ENCODE measurements at places on chromosomes 6 and 20.

- peak; percentile 72 for DNase-seq
These were observed 671 bp downstream of the TAPBP start for GRCh38 chr6:33313105-33313708.

GRCh38 chr6:25709761-25710160, 44.8 kb upstream of the SLC17A4 start:
- no peak for DNase-seq

- no peak for DNase-seq
These were observed 88.8 kb upstream of the EZR start for GRCh38 chr6:158907931-158908330.

- no peak for DNase-seq
These were observed 154.9 kb upstream of the BMP2 start for GRCh38 chr20:6612606-6612923.

DNA sequence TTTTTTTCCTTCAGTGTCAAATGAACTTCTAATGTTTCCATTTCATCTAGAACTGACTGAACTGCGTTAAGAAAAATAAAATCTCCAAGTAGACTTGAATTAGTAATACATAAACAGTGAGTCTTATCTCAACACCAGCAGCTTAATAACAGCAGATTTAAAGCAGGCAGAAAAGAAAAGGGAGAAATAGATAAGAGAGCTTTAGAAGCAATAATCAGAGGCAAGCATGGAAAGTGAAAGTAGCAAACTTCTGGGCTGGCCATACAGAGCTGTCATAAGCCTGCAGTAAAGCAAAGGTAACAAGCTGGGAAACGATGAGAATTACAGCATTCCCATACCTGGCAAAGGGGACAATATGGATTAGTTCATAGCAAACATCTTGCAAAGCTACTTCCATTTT, 16.9 kb upstream of the ANGPT4 start:
- DNase-seq: no peak

GRCh38 chr6:38678178-38678760, 24.7 kb downstream of the GLO1 start:
- DNase-seq: no peak

DNA sequence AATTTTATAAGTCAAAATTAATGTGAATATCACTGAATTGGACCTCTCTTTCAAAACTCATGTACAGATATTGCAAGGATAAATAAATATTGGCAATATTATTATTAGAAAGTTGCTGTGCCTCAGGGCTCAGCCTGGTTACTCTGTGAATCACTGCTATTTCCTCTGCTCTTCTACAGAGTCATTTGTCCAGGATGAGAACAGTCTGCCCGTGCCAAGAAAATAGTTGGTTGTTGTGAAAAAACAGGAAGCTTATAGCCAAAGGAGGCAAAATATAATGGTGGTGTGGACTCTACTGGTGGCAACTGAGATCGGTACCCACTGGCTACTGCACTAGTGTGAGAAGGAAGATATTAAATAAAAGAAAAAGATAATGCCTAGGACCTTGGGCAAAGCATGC, 93.6 kb downstream of the RIMS1 start:
- no peak for DNase-seq
